ENCODE measurements at places on chromosomes 11 and 22.

DNA sequence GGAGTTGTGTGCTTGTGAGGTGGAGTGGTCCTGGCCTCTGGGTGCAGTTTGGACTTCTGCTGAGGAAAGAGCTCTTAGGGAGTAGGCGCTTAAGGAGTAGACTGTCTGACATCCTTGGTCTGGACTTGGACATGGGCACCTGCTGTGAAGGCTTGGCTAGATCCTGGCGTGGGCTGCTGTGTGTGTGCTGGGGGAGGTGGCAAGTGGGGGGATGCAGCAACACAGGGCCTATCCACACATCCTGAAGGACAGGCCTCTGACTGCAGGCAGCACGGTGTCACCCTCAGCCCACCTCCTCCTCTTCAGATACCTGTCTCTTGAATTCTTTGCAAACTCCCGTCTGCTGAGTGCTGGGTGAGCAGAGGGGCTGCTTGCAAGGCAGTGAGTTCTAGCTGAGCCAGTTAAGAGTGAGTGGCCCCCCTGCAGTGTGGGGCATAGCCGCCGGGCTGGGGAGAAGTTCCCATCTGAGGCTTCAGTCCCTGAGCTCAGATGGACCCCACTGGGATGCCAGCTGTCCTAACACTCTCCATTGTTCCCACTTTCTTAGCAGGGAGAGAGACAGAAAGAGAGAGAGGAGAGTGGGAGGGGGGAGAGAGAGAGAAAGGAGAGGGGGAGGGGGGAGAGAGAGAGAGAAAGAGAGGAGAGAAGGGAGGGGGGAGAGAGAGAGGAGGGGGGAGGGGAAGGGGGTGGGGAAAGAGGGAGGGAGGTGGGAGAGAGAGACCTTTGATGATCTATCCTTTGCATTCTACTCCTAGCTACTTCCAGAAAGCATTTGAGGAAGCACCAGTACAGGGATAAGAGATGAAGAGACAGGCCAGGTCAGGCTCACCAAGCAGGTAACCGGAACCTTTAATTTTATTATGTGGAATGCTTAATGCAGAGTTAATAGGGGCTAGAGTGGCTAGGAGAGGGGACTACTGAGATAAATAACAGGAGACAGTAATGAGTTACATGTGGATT, 12.6 kb downstream of the SOX10 start:
- DNase-seq, result no peak

DNA sequence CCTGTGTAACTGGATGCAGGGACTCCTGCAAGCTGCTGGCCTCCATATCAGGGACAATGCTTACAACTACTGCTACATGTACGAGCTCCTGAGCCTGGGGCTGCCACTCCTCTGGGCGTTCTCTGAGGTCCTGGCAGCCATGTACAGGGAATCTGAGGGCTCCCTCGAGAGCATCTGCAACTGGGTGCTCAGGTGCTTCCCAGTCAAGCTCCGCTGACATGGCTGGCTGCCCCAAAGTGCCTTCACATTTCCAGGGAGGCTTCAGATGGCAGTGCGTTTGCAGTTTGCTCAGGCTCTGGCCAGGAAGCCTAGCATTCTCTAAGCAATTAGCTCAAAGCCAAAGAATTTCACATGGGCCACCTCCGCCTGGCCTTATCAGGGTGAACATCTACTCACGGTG, 117.4 kb upstream of the PARVA start:
- DNase-seq, result no peak

- DNase-seq, result peak; percentile 16
Measured at GRCh38 chr11:2576549-2576948, 123.2 kb downstream of the KCNQ1OT1 start.

DNA sequence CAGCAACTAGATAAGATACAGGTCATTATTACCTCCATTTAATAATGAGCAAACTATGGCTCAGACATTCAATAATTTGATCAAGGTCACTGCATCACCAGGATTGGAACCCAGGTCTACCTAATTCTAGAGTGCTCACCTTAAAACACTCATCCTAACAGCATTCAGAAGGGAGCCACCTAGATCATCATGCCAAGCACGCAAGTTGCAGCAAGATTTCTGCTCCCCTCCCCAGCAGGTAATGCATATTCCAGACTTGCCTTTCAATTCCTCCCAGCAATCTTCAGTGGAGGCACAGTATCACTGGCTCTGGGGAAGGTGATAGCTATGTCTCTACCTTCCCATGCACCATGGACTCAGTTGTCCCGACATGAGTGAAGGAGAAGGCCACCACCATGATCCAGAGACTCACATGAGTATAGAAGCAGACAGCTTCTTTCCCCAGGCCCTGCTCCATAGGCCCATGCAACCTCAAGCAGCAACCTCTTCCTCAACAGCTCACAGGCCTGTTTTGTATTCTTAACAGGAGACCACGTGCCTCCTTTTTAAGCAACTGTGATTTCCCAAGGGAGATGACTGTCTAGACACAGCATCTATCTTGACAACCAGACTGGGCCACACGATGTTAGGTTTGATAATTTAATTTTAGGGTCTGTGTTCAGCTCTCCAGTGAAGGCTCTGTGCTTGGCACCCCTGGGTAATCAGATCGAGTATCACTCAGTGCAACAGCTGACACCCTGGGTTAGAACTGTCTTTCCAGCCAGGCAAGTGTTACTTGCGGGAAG, 36.4 kb downstream of the RAB30 start:
- no peak for DNase-seq

DNA sequence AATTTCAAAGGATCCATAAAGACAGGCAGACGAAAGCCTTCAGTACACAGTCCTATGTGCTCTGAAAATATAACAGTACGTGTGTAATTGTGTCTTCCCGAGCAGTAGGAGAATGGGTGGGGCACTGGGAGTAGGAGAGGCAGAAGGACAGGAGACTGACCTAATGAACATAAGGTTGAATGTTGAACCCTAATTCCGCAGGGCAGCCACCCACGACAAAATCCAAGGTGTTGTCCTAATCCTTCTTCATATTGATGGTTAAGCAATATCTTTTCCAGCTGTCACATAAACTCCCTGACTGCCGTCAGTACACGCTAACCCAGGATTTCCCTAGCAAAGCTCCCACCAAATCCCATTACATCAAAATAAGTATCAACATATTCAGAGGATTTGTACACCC, 34.5 kb downstream of the SPATA19 start:
- no peak for DNase-seq

DNA sequence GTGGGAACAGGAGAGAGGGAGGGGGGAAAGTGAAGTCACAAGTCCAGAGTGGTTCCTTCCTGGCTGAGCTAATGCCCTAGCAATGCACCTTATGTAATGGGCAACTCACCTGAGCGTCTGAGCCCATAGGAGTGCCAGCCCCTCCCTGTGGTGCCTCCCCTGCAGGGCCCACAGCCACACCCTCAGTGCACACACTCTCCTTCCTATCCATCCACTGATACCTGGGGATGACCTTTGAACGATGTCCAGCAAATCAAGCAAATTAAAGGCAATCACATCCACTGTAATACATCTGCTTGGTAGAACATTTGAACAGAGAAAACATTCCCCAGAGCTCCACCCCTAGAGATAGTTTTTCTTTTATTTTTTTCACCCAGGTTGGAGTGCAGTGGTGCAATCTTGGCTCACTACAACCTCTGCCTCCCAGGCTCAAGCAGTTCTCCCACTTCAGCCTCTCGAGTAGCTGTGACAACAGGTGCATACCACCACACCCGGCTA, 19.6 kb upstream of the MICAL2 start:
- DNase-seq, result no peak

DNA sequence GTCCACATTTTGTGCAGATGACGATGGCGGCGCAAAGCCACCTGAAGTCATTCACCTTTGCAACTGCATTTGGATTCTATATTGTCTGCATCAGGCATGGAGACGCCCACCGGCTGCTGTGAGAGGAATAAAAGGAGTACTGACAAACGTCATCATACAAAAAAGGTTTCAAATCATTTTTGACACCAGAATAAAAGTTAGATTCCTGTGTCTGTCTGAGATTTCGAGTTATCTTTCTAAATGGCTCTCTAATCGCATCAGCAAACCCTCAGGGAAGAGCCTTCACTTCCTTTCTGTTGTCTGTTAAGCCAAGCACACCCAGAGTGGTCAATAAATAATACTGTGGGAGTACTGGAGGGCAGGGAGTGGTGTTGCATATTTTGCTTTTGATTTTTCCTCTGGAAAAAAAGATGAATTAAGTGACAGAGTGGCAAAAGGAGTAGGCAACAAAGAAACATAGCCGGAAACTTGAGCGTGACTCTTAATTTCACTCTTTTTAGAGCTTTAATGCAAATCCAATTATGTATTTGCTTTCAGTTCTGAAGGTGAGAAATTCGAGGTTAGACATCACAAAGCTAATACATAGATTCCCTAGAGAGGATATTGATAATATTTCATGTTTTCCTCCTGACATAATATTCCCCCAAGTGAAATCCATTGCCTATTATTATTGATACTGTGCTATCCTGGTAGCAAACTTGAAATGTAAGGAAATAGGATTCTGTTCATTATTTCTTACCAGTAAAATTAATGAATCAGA, 150.8 kb upstream of the MTMR2 start:
- DNase-seq, result no peak

- no peak for DNase-seq
Measured at GRCh38 chr11:93329936-93330445, 551 bp upstream of the DEUP1 start.

GRCh38 chr11:68524213-68524612, 63.7 kb downstream of the PPP6R3 start:
- DNase-seq, result no peak

- DNase-seq, result no peak
Measured at GRCh38 chr22:48342732-48343131, 1484.9 kb downstream of the BRD1 start.

DNA sequence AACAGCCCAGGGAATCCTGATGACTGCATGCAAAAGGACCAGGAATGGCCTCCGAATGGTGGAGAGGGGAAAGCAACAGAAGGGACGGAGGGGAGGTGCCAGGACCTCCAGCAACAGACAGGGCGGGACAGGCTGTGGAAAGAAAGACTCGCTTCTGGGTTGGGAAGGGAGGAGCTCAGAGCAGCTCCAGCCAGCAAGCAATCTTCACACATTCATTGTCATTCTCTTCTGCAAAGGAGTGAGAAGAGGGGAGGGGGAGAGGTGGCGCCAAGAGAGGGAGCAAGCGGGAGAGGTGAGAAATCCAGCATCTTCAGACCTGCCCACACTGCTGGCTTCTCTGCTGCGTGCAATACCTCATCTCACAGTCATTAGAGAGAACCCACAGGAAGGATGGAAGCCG, 509.0 kb downstream of the BUD13 start:
- DNase-seq, result no peak

DNA sequence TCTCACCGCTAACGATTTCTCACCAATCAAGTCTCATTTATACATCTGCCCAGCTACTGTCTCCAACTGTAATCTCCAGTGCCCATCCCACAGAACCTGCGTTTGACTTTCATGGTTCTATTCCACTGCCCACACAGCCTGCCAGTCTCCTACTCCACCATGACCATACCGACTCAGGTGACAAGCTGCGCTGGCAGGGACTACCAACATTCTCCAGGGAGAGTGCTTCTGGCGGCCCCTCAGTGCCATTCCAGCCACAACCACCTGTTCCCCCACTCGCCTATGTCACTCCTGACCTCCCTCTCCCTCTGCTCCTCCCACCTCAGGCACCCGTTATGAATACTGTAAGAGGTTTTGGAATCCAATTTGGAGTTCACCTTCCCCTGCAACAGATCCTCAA, 108.5 kb upstream of the BID start:
- DNase-seq, result no peak

GRCh38 chr11:16605389-16605893, 133.0 kb upstream of the C11orf58 start:
- no peak for DNase-seq

GRCh38 chr11:134293119-134294113, 17.2 kb downstream of the GLB1L3 start:
- no peak for DNase-seq
